ENCODE measurements at places on chromosomes 16 and 17. TPM values are rescaled to one million over a fixed set of nuclear protein-coding genes. Genes with fewer than 3 reads are reported as not detected.

The RPH3AL gene
- total RNA-seq: 22.0 TPM

The CA10 gene
- not detected for total RNA-seq

The DNAAF8 gene
- 0.70 TPM for total RNA-seq

The NPTX1 gene
- total RNA-seq: under 0.01 TPM

The DUS1L gene
- total RNA-seq: 72.5 TPM

The OR3A3 gene
- not detected for total RNA-seq

The KRT33B gene
- not detected for total RNA-seq

The PRR11 gene
- total RNA-seq: 3.2 TPM

The RNF166 gene
- 15.1 TPM for total RNA-seq

The CDR2 gene
- total RNA-seq: 39.0 TPM

The DEXI gene
- total RNA-seq: 65.3 TPM

The TMEM92 gene
- 0.17 TPM for total RNA-seq

The SLC12A3 gene
- not detected for total RNA-seq

The SMARCE1 gene
- total RNA-seq: 91.9 TPM

The CCT6B gene
- 0.28 TPM for total RNA-seq

The KCNG4 gene
- total RNA-seq: not detected

The RSPRY1 gene
- 50.4 TPM for total RNA-seq

The HASPIN gene
- 14.3 TPM for total RNA-seq

The ZNF423 gene
- total RNA-seq: 13.4 TPM

The RAB11FIP4 gene
- 0.05 TPM for total RNA-seq

The TRPV3 gene
- not detected for total RNA-seq

The PRSS22 gene
- not detected for total RNA-seq

The ADAD2 gene
- not detected for total RNA-seq

The GP1BA gene
- not detected for total RNA-seq

The DNAI2 gene
- total RNA-seq: not detected

The KLHL10 gene
- total RNA-seq: not detected

The KRT36 gene
- 0.14 TPM for total RNA-seq

The CAPNS2 gene
- 1.7 TPM for total RNA-seq

The TAT gene
- not detected for total RNA-seq

The HAS3 gene
- 4.5 TPM for total RNA-seq

The ARHGDIG gene
- total RNA-seq: 1.2 TPM

The SLC16A5 gene
- 11.4 TPM for total RNA-seq

The RAMP2 gene
- total RNA-seq: 13.1 TPM

The TP53TG3 gene
- not detected for total RNA-seq

The PERCC1 gene
- total RNA-seq: not detected

The VASN gene
- 1.9 TPM for total RNA-seq

The BORCS6 gene
- total RNA-seq: 16.6 TPM

The PHOSPHO1 gene
- not detected for total RNA-seq

The CSHL1 gene
- not detected for total RNA-seq
